ENCODE measurements at places on chromosomes 11 and 22. TPM values are rescaled to one million over a fixed set of nuclear protein-coding genes. Genes with fewer than 3 reads are reported as not detected.

- peaks cover 12% of the 10 kb centered on the region for H3K36me3 ChIP-seq
- H3K4me1 ChIP-seq: no peaks in the 10 kb centered on the region
- no peaks in the 10 kb centered on the region for H3K27me3 ChIP-seq
- DNase-seq: no peak
Observed at GRCh38 chr11:108698844-108699642, 34.2 kb downstream of the DDX10 start.

- H3K36me3 ChIP-seq: peaks cover 5% of the 10 kb centered on the region
- H3K27ac ChIP-seq: no peak overlapping the region
Observed at GRCh38 chr22:44448271-44448830, 49.7 kb downstream of the RTL6 start.

DNA sequence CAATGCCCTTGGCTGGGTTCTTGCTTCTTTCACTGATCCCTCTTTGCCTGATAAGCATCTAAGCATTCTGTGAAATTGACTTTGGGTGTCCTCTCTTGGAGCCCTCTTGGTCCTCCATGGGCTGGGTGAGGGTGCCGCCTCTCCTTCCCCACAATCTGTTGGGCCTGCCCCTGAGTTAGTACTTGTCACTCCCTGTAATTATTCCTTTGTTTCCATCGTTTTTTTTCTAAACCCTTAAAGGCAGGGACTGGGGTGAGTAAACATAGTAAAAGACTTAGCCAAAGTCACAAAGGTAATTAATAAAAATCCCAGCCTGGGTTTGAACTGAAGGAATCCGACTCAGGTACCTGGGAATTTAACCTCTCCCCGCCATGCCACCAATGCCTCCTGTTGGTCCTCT, 188.1 kb downstream of the MYO18B start:
- no peak overlapping the region for H3K27ac ChIP-seq
- H3K4me1 ChIP-seq: peaks cover 68% of the 10 kb centered on the region
- peaks cover 3% of the 10 kb centered on the region for H3K36me3 ChIP-seq
- H3K27me3 ChIP-seq: peaks cover 15% of the 10 kb centered on the region
- H3K4me3 ChIP-seq: no peak overlapping the region

CREB3L1 gene
- total RNA-seq: 10.9 TPM

DNA sequence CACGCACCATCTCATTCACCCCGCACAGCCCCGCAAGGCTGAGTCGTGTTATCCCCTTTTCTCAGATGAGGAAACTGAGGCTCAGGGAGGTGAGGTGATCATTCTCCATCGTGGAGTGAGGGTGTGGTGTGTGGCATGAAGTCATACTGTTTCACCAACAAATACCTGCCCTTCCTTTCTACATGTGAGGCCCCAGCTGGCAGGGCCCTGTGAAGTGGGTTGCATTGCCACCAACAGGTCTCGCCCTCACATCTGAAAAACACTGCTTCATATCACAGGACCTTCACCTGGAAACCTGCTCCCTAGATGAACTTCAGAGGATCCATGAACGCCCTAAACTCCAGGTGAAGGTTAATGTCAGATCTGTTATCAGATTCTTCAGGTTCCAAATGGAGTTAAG, 4.3 kb downstream of the SSTR3 start:
- no peak for DNase-seq
- H3K27me3 ChIP-seq: peaks cover 6% of the 10 kb centered on the region
- H3K4me3 ChIP-seq: no peak overlapping the region
- peaks cover 9% of the 10 kb centered on the region for H3K4me1 ChIP-seq
- no peaks in the 10 kb centered on the region for H3K36me3 ChIP-seq

Measured in WTC11 (cell line).